ENCODE measurements at places on chromosomes 6 and 20.

GRCh38 chr6:95723638-95724037 is 146.3 kb downstream of the MANEA start:
- DNase-seq = peak; percentile 39

DNA sequence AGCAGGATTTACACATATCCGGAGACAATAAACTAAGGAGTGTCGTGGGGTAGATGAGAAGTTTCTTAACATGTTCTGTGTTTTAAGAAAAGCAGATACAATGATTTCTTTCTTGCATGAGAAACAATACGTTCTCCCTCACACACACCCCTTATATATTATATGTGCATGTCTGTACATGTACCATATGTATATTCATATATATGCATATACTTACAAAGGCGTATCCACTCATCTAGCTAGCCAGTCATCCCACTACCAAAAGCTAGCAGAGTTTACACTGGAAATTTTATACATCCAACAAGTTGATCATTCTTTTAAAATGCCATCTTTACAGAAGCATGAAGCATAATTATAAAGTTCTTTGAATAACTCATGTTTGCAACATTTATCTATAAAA is 14.9 kb downstream of the ARG1 start:
- no peak for DNase-seq

GRCh38 chr6:165652766-165653165 is 10.3 kb downstream of the PDE10A start:
- DNase-seq = no peak

DNA sequence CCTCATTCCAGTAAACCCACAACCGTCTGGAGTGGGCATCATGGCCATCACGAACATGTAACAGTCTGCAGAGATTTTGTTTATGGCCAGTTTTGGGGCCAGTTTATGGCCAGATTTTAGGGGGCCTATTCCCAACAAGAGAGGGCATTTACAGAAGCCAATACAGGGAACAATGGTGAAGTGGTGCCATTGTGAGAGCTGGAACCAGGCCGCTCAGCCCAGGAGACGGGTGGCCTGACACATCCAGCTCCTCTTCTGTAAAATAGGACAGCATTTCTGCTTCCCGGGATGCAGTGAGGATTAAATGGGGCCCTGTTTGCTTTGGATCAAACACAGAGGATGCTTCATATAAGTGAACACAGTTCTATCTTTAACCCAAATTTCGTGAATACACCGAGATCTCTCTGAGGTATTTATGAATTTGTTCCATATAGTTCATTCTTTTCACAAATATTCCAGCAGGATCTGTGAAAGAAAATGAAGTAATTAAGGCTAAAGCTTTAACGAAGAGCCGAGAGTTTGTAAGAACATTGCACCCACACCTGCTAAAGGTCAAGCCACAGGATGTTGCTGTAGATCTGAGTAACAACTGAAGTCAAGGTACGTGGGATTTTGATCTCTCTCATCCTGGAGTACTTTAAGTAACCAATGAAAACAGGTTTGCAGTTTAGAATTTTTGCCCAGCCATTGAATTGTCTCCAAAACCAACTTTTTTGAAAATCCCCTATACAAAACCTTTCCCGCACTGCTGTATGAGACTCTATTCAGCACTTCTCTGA is 14.5 kb upstream of the SIRPG start:
- DNase-seq = no peak

DNA sequence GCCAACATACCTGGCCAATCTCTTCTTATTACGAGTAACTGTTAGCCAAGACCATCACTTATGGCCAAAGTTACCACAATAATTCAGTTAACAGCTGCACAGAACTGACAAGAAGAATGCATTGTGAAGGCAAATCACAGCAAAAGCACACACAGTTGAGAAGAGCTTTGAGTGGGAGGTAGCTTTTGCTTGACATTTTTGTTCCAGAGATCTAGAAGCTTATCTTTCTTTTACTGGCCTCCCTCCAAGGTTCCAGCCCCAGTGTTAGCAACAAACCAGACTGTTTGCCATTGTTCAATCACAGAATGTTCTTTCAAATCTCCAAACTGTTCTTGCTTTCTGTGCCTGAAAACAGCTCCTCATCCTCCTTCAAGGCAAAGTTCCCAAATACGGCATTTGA is 35.9 kb upstream of the IRAK1BP1 start:
- no peak for DNase-seq

DNA sequence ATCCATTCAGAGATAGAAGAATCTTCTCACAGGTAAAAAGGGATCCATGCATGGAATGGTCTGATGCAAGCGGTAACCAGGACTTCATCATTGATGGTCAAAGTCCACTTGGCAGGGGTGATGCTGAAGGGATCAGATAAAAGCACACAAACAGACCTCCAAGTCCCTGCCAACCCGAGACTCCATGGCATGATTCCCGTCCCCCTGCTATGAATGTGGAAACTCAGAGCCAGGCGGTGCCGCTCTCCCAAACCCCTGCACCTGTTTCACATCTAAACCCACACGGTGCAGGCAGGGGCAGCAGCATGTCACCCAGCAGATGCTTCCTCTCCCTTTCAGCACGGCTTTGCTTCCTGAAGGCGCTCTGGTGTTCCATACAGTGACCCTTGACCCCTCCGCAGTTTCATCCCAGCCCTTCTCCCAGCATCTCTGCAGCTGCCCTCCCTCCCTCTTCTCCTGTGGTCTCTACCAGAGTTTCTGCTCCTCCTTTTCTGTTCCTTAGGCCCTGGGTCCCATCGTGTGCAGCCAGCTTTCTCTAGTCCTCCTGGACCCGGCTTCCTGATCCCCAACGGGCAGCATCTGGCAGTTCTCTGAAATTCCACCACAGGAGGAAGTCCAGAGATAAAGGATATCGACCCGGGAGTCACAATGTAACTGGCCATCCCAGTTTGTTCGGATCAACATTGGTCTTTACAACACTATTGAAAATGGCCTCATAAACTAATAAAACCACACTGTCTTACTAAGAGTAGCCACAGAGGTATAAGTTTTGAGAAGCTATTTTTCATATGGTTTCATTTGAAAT is 235.0 kb downstream of the TTLL2 start:
- no peak for DNase-seq

DNA sequence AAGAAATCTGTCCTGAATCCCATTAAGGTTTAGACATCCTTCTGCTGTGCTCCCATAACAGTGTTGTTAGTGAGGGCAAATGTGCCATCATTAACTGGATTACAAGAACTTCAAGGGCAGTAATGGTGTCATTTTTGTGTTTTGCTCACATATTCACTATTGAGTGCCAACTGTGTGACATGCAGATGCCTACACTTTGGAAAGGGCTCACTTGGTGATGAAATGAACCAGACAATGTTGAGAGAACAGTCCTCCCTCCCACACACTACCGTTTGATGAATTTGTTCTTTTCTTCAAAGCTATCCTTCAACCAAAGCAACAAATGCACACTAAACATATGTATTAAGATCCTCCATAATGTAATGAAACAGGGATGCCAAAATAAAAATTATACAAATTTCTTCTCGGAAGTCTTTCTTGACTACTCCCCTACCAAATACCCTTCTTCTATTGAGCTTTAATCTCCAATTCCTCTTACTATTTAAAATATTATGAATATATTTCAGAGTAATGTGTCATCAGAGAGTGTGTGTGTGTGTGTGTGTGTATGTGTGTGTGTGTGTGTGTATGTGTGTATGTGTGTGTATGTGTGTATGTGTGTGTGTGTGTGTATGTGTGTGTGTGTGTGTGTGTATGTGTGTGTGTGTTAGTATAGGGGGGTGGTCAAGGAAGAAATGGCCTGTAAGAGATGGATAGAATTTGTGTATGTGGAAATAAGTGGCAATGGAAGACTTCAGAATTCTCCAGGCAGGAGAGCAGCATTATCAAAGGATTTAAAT is 92.3 kb upstream of the ENPP5 start:
- no peak for DNase-seq

- no peak for DNase-seq
These were observed 110.6 kb downstream of the PLEKHG1 start for GRCh38 chr6:150710236-150710635.

DNA sequence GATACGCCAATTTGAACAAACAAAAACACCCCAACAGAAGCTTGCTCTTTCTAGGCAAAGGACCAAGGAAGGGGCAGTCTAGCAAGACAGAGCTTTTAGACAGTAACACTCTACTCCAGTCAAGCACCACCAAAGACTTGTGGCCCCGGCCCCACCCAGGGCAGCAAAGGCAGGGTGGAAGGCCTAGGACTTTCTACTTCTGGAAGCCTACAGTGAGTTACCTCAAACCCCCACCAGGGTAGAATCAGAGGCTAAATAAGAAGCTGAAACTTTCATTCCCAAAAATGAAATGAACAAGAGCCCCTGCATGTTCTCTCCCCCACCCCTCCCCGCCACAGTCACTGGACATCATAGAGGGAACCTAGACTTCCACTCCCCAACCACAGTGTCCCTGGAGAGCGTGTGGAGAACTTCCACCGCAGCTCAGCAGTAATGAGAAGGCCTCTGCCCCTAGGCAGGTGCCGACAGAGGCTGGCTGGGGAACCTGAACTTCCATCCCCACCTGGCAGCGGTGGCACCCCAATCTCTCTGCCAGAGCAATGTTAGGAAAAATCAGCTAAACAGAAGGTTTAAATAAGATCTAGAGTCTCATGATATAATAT is 40.0 kb downstream of the KATNA1 start:
- no peak for DNase-seq

DNA sequence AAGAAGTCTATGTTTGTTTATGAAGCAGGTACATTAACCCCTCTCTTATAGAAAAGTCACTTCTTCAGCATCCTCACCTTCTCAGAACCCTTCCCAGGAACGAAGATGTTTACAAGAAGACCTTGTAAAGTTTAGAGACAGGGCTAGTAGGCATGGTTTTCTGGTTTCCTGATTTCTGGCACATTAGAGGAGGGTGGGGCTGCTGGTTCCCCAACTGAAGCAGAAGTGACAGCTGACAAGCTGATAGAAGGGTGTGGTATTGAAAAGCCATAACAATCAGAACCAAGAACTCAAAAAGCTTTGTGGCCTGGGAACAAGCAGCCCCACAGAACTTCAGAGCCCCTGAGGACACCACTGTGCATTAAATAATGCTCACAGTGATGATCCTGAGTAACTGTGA is 91.2 kb downstream of the RTN4IP1 start:
- no peak for DNase-seq

- no peak for DNase-seq
These were observed 36.2 kb upstream of the RGS17 start for GRCh38 chr6:153167061-153167891.

GRCh38 chr6:141700819-141701218 is 431.9 kb upstream of the GJE1 start:
- no peak for DNase-seq

GRCh38 chr6:10406556-10406955 is 8.3 kb downstream of the TFAP2A start:
- DNase-seq = no peak

GRCh38 chr6:28734443-28734959 is 189.3 kb downstream of the TRIM27 start:
- no peak for DNase-seq

GRCh38 chr6:111173946-111174345 is 86.6 kb downstream of the SLC16A10 start:
- DNase-seq = no peak

GRCh38 chr6:158756977-158757752 is 62.0 kb downstream of the EZR start:
- no peak for DNase-seq

- DNase-seq = no peak
These were observed 37.5 kb upstream of the KLHL31 start for GRCh38 chr6:53703047-53703446.

DNA sequence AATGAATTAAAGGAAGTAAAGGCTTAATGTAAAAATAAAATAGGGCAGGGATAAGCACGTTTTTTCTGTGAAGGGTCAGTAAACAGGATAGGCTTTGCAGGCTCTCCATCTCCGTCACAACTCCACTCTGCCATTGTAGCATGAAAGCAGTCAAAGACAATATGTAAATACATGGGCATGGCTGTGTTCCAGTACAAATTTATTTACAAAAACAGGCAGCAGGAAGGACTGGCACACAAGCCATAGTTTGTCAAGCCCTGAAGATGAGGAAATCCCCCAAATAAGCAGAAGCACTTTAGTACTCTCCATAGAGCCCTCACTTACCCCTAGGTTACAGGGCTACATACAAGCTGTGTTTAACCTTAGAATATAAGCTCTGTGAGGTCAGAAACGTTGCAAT is 8.9 kb upstream of the FBXO9 start:
- no peak for DNase-seq

- no peak for DNase-seq
These were observed 19.9 kb downstream of the SPTLC3 start for GRCh38 chr20:13028673-13029072.

- DNase-seq = no peak
These were observed 757 bp upstream of the R3HDML start for GRCh38 chr20:44336086-44336485.

GRCh38 chr6:17004269-17004668 is 97.6 kb upstream of the STMND1 start:
- DNase-seq = no peak

DNA sequence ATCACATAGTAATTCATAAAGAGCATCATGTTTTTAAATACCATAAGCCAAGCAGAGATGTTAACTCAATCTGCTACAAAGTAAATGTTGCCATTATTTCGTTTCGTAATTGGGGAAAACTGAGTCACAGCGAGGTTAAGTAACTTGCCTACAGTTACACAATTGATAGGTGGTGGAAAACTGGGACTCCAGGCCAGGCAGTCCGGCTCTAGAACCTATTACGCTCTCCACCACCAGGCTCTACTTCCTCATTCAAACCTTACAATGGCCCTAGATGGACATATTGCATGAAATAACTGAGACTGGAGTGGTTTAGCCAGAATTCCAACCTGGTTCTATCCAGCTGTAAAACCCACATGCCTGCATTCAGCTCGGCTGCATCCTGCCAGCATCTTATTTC is 58.2 kb downstream of the LINC00237 start:
- no peak for DNase-seq

GRCh38 chr6:36526066-36526465 is 21.2 kb downstream of the STK38 start:
- no peak for DNase-seq

Measured in NCI-H2171 (cell line).